ENCODE measurements at places on chromosomes 11 and 22. TPM values are rescaled to one million over a fixed set of nuclear protein-coding genes. Genes with fewer than 3 reads are reported as not detected.

DNA sequence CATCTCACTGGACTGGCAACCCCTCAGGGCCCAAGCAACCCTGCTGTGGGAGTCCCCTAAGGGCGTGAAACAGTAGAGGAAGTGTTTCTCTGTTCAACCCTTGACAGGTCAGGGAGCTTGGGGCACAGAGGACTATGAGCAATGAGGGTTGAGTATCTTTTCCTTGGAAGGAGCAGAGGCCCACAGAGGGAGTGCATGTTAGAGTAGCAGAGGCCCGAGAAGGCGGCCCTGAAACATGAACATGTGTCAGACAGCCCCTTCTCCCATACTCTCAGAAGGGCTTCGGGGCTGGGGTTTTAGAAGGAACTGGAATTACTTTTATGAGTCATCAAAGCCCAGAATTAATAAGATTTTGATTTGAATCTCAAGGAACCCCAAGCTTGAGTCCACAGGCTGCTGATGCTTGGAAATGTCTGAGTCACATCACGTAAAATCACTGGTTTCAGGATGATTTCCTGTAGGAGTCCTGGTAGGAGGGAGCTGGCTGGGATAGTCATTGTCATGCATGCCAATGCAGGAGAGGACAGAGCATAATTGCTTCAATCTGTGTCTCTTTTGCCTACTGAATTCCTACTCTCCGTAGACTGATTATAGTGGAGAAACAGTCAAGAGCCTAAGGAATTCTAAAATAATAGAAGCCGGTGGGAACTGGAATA, 22.6 kb downstream of the C11orf71 start:
- no peaks in the 10 kb centered on the region for H3K27me3 ChIP-seq
- no peak for DNase-seq
- H3K4me1 ChIP-seq = no peaks in the 10 kb centered on the region
- no peak overlapping the region for H3K4me3 ChIP-seq
- no peaks in the 10 kb centered on the region for H3K36me3 ChIP-seq

DNA sequence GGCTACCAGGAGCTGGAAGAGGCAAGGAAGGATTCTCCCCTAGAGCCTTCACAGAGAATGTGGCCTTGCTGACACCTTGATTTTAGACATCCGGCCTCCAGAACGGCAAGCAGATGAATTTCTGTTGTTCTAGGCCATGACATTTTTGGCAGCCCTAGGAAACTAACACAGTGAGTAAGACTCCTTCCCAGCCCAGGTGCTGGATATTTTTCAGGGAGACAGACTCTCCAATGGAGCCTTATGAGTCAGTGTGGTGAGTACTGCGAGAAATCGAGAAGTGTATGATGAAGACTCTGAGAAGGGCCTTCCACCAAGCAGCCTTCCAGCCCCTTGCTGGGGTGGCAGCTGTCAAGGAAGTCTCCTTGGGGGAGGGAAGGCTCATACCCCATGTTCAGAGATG, 114.4 kb downstream of the OSBP2 start:
- H3K4me1 ChIP-seq = no peaks in the 10 kb centered on the region
- H3K27me3 ChIP-seq = no peaks in the 10 kb centered on the region
- no peak overlapping the region for H3K27ac ChIP-seq
- no peaks in the 10 kb centered on the region for H3K36me3 ChIP-seq

DNA sequence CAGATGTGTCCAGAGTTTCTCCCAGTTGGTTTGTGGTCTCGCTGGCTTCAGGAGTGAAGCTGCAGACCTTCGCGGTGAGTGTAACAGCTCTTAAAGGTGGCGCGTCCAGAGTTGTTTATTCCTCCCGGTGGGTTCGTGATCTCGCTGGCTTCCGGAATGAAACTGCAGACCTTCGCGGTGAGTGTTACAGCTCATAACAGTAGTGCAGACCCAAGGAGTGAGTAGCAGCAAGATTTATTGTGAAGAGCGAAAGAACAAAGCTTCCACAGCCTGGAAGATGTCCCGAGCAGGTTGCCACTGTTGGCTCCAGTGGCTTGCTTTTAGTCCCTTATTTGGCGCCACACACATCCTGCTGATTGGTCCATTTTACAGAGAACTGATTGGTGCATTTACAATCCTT, 1.8 kb upstream of the PGA3 start:
- H3K27ac ChIP-seq = no peak overlapping the region
- no peak overlapping the region for H3K4me3 ChIP-seq
- H3K36me3 ChIP-seq = no peaks in the 10 kb centered on the region
- no peaks in the 10 kb centered on the region for H3K4me1 ChIP-seq

- no peaks in the 10 kb centered on the region for H3K27me3 ChIP-seq
- no peaks in the 10 kb centered on the region for H3K4me1 ChIP-seq
- no peaks in the 10 kb centered on the region for H3K36me3 ChIP-seq
- H3K4me3 ChIP-seq = no peak overlapping the region
- no peak overlapping the region for H3K27ac ChIP-seq
- DNase-seq = no peak
Measured at GRCh38 chr11:10351765-10352641, 47.1 kb downstream of the ADM start.

MPPED2 gene
- total RNA-seq = not detected

DNA sequence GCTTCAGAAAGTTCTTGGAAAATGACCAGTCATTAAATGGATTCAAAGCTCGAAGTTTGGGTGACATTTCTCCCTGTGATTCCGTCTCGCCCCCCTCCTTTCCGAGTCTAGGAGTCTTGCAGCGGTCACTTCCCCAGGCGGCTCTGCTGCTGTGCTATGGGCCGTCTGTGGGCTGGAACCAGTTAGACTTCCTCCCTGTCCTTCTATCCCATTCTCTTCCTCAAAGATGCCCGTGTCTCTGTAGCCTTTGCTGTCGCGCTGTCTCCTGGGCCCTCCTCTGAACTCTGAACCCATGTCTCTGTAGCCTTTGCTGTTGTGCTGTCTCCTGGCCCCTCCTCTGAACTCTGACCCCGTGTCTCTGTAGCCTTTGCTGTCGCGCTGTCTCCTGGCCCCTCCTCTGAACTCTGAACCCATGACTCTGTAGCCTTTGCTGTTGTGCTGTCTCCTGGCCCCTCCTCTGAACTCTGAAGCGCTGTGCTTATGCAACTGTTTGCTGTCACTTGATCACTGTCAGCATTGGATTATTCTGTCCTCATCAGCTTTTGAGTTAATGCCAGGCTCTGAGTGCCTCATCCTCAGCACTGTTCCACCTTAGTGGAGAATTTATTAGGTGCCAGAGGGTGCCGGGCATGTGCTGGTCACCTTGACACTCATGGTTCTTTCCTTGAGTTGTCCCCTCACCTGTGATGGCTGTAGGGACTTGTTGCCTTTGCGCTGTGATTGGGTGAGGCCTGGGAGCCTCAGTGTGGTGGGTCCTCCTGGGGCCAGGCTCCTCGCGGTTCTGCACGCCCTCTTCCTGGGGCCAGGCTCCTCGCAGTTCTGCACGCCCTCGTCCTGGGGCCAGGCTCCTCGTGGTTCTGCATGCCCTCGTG, 173.3 kb downstream of the TBC1D22A start:
- DNase-seq = no peak
- H3K36me3 ChIP-seq = peaks cover 6% of the 10 kb centered on the region
- H3K4me1 ChIP-seq = no peaks in the 10 kb centered on the region
- H3K27ac ChIP-seq = no peak overlapping the region

DNA sequence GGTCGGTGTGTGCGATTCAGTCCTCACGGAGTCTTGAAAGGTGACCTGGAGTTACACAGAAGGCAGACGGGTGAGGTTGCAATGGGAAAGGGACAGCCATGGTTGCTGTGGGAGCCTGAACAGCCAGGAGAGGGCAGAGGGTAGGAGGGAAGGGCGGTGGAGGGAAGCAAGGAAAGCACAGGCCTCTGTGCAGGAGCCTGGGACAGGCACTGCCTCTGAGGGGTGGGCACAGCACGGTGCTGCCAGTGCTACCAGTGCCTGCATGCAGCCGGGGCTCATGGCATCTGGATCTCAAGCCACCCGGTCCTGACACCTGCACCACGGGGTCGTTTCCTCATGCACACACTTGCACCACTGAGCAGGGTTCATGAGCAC, 401.0 kb downstream of the TBC1D22A start:
- H3K27ac ChIP-seq = no peak overlapping the region
- no peaks in the 10 kb centered on the region for H3K36me3 ChIP-seq
- no peak overlapping the region for H3K4me3 ChIP-seq
- H3K4me1 ChIP-seq = no peaks in the 10 kb centered on the region

GRCh38 chr11:78039391-78039918, 16.4 kb upstream of the KCTD14 start:
- no peak overlapping the region for H3K27ac ChIP-seq
- no peaks in the 10 kb centered on the region for H3K27me3 ChIP-seq
- H3K4me1 ChIP-seq = peaks cover 10% of the 10 kb centered on the region
- no peak for DNase-seq
- no peak overlapping the region for H3K4me3 ChIP-seq
- no peaks in the 10 kb centered on the region for H3K36me3 ChIP-seq

GRCh38 chr11:72869831-72870230, 55.6 kb downstream of the ATG16L2 start:
- H3K4me3 ChIP-seq = no peak overlapping the region
- H3K4me1 ChIP-seq = peaks cover 12% of the 10 kb centered on the region
- H3K27ac ChIP-seq = no peak overlapping the region
- H3K36me3 ChIP-seq = peaks cover 3% of the 10 kb centered on the region

GRCh38 chr11:114085965-114086793, 26.7 kb downstream of the ZBTB16 start:
- H3K27ac ChIP-seq = no peak overlapping the region
- DNase-seq = no peak
- no peak overlapping the region for H3K4me3 ChIP-seq
- H3K36me3 ChIP-seq = no peaks in the 10 kb centered on the region
- H3K27me3 ChIP-seq = no peaks in the 10 kb centered on the region

DNA sequence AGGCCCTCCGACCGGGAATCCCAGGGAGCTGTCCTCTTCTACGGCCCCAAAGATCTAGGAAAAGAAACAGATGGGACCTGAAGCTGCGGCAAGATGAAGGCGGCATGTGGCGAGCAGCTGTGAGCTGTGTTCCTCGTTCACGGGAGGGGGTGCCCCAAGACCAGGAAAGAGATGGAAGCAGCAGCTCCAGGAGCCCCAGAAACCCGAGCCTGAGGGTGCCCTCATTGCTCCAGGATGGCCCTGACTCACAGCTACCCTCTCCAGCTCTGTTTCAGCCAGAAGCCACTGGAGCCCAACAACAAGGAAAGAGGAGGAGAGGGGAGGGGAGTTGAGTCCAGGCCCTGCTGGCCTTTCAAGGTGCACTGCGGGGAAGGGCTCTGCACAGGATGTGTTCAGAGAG, 23.7 kb upstream of the NAP1L4 start:
- peak overlapping the region; percentile 39 for H3K27ac ChIP-seq
- no peak for DNase-seq
- peaks cover 48% of the 10 kb centered on the region for H3K36me3 ChIP-seq
- peaks cover 49% of the 10 kb centered on the region for H3K4me1 ChIP-seq
- no peaks in the 10 kb centered on the region for H3K27me3 ChIP-seq
- no peak overlapping the region for H3K4me3 ChIP-seq

DNA sequence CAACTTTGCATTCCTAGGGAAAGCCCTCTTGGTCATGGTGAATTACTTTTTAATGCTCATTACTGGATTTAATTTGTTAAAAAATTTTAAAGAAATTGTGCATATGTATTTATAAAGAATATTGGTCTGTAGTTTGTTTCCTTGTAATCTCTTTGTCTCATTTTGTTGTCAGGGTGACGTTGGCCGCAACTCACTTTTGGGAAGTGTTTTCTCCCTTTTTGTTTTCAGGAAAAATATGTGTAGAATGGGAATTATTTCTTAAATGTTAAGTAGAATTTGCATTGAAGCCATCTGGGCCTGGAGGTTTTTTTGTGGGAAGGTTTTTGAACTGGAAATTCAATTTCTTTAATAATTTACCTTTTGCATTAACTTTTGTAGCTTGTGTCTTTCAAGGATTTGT, 149.1 kb downstream of the UVRAG start:
- H3K36me3 ChIP-seq = no peaks in the 10 kb centered on the region
- no peak for DNase-seq
- no peaks in the 10 kb centered on the region for H3K4me1 ChIP-seq
- H3K27me3 ChIP-seq = no peaks in the 10 kb centered on the region
- no peak overlapping the region for H3K4me3 ChIP-seq
- H3K27ac ChIP-seq = no peak overlapping the region

DNA sequence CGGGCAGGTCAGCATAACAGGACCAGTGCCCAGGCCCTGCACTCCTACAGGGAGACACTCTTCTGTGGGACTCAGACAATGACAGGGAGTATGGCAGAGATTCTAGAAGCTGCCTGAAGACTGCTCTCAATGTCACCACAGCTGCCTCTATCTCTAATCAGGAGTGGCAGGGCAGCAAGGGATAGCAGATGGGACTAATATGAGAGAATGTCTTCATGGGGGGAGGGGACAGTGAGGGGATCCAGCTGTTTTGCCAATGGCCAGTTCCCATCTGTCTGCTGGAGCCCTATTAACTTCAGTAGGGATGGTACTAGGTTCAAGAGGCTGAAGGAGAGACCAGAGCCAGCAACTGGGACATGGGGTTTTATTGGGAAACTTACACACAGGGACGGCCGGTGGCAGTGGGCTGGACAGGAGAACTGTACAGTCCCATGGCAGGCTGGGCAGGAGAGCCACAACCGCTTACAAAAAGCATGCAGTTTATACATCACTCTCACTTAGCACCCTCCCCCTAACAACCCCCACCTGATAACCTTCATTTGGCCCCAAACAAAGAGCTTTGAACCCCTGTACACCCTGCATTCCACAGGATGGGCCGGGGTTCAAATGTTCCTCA, 2.5 kb upstream of the CD82 start:
- DNase-seq = no peak
- no peak overlapping the region for H3K4me3 ChIP-seq
- no peak overlapping the region for H3K27ac ChIP-seq
- H3K27me3 ChIP-seq = no peaks in the 10 kb centered on the region
- peaks cover 37% of the 10 kb centered on the region for H3K4me1 ChIP-seq
- no peaks in the 10 kb centered on the region for H3K36me3 ChIP-seq

- no peaks in the 10 kb centered on the region for H3K27me3 ChIP-seq
- H3K4me3 ChIP-seq = no peak overlapping the region
- no peak for DNase-seq
Measured at GRCh38 chr22:49999946-50000586, 12.5 kb downstream of the IL17REL start.

ZC3H12C gene
- total RNA-seq = 0.17 TPM

DNA sequence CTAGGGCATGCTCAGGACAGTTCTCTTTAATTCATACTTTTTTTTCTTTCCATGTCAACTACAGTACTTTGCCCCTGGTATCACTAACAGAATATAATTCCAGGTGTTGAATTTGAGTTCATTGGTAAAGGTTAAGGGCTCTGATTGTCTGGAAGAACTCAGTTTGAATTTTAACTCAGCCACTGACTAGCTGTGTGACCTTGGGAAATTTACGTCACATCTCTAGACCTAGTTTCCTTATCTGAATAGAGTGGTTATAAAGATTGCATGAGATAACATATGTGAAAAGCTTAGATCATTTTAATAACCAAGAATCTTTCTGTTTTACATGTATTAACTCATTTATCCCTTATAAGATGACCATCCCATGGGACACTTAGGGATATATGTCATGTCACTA, 15.8 kb upstream of the ZC3H12C start:
- H3K36me3 ChIP-seq = no peaks in the 10 kb centered on the region
- H3K27ac ChIP-seq = no peak overlapping the region
- no peak overlapping the region for H3K4me3 ChIP-seq
- H3K27me3 ChIP-seq = no peaks in the 10 kb centered on the region
- DNase-seq = no peak
